ENCODE measurements at places on chromosomes 16 and 17. TPM values are rescaled to one million over a fixed set of nuclear protein-coding genes. Genes with fewer than 3 reads are reported as not detected.

Gene GRAP
- under 0.01 TPM for total RNA-seq

Gene KIF2B
- not detected for total RNA-seq

Gene RASL10B
- 2.7 TPM for total RNA-seq

Gene MRPL28
- 50.7 TPM for total RNA-seq

Gene TGFB1I1
- total RNA-seq: 60.1 TPM

Gene PDIA2
- total RNA-seq: not detected

Gene TBC1D3I
- 0.36 TPM for total RNA-seq

DNA sequence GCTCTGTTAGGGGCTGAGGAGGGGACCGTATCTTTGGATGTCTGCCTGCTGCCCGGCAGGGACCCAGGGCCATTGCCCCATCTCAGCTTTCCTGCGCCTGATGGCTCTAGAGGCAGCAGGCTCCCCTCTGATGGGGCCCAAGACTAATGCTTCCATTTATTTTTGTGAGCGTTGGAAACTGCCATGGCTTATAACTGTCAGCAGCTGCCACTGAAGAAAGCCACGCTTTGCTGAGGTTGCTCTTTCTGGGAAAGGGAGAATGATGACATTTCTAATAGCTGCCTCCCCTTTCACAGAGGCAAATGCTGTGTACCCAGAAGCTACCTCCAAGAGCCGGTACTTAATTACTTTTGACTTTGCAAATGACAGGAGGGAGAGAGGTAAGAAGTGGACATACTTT, 103.8 kb downstream of the HAPSTR1 start:
- DNase-seq: no peak
- no peak overlapping the region for H3K4me3 ChIP-seq

- H3K4me3 ChIP-seq: no peak overlapping the region
- peaks cover 47% of the 10 kb centered on the region for H3K36me3 ChIP-seq
- no peak for DNase-seq
- no peaks in the 10 kb centered on the region for H3K27me3 ChIP-seq
- peaks cover 35% of the 10 kb centered on the region for H3K4me1 ChIP-seq
These were observed 5.1 kb downstream of the NBR1 start for GRCh38 chr17:43176119-43176570.

DNA sequence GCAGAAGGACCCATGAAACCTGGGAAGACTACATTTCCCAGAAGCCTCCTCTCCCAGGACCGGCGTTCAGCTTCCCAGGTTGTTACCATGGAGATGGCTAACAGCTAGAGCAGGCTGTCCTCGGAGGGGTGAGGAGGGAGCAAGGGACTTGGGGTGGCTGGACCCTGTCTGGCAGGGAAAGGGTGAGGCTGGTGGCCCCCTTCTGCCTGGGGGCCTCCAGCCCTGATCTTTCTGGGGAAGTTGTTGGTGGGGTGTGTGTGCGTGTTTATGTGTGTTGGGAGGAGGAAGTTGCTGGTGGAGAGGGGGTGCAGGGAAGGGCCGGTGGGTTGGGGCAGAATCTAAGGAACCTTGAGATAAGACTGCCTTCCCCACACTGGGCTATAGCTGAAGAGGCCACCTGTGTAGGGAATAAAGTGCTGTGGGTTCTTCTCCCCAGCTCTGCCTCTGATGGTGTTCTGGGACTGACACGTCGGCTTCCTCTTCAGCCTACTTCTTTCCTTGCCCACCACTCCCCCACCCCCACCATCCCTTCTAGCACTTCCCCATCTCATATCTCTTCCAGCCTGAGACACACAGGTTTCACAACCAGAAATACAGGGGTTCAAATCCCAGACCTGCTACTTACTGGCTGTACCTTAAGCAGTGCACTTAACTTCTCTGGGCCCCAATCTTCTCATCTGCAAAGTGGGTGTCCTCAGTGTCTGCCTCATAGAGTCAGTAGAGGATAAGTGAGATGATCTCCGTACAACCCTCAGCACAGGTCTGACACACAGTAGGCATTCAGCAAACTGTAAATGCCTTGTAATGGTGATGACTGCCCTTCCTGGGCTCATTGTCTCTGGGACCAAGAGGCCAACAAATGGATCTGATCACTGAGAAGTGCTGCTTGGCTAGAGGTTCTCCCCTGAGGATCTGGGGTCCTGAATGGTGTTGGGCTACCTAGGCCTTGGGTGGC, at the start of gene DRC7:
Gene DRC7 (plus strand): TSS at position 82 of the 955 bp plus-strand sequence. CDS start 3,144 bp downstream, outside the sequence.
- H3K4me1 ChIP-seq: no peaks in the 10 kb centered on the region
- H3K27me3 ChIP-seq: peaks cover 21% of the 10 kb centered on the region
- H3K36me3 ChIP-seq: no peaks in the 10 kb centered on the region
- no peak within 1 kb of the TSS for H3K27ac ChIP-seq

DNA sequence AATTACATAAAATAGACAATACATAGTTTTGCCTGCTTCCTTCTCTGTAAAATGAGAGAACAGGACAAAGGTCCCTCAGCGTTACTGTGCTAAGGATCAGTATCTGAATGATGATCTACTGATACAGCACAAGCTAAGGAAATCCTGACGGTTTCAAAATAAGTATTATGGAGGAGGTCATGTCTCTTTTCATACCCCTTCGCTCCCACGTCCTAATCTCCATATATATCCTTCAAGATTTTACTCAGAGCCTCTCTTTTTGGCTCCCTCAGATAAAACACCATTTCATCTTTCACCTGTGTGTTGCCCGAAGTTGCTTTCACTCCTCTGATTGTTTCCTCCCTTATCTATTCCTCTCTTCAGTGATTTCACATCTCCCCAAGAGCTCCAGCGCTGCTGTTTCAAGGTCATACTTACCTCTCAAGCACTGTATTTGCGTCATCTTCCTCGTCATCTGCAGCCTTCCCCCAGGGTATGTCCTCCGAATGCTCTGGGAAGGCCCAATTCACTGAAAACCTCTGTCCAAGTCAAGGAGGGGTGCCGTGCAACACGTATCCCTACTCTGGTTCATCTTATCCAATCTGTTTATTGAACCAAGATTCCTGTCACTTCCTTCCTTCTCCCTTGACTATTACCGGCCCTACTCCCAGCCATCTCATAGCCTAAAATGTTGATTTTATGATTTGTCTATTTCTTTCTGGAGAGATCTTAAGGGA, 1.2 kb upstream of the BLTP2 start:
- no peak for DNase-seq
- peak overlapping the region; percentile 27 for H3K4me3 ChIP-seq
- H3K4me1 ChIP-seq: peaks cover 24% of the 10 kb centered on the region
- peak overlapping the region; percentile 81 for H3K27ac ChIP-seq
- peaks cover 32% of the 10 kb centered on the region for H3K36me3 ChIP-seq

DNA sequence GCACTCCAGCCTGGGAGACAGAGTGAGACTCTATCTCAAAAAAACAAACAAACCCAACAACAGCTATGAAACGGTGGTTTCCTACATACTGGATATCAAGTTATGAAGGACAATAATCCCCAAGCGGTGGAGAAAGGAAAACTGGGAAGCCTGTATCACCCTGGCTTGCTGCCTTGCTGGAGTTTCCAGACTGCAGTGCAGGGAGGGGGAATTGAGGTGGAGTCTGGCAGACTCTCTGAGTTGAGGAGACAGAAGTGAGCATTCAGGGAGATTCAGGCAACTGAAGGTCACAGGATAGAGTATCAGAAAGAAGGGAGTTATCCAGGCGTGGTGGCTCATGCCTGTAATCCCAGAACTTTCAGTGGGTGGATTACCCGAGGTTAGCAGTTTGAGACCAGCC, 11.9 kb downstream of the QRICH2 start:
- peak; percentile 86 for DNase-seq
- H3K27ac ChIP-seq: no peak overlapping the region
- no peaks in the 10 kb centered on the region for H3K27me3 ChIP-seq

DNA sequence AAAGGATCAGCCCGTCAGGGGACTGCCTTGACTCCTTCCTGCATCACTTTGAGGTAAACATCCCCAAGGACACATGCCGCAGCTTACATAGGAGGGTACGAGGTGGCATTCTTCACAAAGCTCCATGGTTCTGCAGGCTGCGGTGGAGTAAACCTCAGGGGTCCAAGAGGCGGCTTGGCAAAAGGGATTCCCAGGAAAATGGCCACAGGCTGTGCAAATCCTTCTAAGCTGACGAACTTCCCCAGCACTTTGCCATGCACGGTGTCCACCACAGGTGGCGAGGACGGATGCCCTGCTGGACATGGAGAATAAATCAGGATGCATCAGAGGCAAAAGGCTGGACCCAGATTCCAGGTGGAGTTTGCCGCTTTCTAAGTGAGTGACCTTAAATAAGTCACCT, 4.2 kb downstream of the CES1 start:
- no peak overlapping the region for H3K4me3 ChIP-seq
- DNase-seq: no peak
- no peaks in the 10 kb centered on the region for H3K36me3 ChIP-seq
- no peaks in the 10 kb centered on the region for H3K27me3 ChIP-seq

DNA sequence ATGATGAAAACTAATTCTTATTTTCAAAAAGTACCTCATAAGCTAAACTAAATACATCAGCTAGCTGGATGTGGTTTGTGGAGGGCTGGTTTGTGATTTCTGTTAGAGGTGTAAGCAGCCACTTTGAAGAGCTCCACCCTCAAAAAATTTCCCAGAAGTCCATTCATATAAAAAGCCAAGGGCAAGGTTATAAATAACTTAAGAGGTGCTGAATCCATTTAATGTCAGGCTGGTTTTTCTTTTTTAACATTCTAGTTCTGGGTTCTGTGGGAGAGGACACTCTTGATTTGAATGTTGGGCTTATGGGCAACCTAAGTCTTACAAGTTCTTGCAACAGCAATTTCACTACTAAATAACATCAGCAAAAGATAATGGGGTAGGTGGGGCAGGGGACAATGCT, 3.4 kb upstream of the WIPI1 start:
- no peak overlapping the region for H3K27ac ChIP-seq
- H3K4me3 ChIP-seq: no peak overlapping the region
- DNase-seq: no peak
- H3K27me3 ChIP-seq: peaks cover 11% of the 10 kb centered on the region
- no peaks in the 10 kb centered on the region for H3K36me3 ChIP-seq
- H3K4me1 ChIP-seq: peaks cover 15% of the 10 kb centered on the region
